ENCODE measurements at places on chromosomes 5 and 9. TPM values are rescaled to one million over a fixed set of nuclear protein-coding genes. Genes with fewer than 3 reads are reported as not detected.
A peak's percentile ranks its signal among the peaks of the same experiment; 100 is the strongest.

Gene PTPRD
- 78.9 TPM for total RNA-seq

DNA sequence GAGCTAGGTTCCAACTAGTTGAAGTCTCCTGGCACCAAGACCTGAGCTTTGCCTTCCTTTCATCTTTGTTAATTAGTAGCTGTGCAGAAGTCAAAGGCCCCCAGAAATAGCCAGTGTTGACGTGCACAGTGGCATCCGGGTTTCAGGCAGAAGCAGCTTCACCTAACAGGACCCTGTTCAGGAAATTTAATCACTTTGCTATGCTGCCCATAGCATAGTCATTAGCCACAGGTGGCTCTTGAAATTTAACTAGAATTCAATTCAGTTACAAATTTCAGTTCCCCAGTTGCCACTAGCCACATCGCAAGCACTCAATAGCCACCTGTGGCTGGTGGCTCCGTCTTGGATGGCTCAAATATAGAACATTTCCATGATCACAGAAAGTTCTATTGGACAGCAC, 179.1 kb downstream of the GOLPH3 start:
- no peak for DNase-seq

DNA sequence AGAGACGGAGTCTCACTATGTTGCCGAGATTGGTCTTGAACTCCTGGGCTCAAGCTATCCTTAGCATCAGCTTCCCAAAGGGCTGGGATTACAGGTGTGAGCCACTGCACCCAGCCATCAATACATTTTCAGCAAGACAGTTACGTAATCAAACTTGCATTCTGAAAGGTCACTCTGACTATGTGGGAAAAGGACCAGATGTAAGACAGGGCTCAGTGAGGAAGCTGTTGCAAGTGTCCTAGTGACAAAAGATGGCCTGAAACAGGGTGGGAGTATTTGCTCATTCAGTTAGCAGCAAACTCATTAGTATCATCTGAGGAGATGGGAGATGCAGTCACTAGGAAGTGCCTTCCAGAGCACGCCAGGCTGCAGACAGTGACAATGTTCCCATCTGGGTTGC, 16.9 kb downstream of the MED27 start:
- no peak for DNase-seq

DNA sequence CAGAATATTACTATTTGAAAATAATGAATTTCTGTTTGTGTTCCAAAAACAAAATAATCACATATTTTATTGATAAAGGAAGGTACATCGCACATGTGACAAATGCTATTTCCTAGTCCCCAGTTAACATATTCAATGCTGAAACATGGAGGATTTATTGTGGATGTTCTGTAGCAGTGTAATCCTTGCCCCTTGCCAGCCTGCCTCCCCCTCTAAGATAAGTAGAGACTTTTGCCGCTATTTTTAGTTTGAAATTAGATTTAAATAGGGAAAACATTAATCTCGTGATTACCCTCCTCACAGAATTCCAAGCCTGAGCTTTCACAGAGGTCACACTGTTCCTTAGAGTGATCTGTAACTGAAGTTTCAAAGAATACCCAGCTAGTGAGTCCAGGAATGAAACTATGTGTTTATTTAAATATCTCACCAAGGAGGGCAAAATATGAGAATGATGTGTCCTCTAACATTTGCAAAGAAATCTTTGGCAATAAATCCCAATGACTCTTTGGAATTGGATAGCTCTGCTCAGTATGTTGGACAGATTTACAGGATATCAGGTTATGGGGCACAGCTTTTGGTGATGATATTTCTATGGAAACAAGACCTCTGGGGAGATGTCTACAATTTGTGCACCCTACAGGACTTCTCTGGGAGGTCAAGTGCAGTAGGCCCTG, 17.3 kb downstream of the CTXN3 start:
- DNase-seq = no peak

DNA sequence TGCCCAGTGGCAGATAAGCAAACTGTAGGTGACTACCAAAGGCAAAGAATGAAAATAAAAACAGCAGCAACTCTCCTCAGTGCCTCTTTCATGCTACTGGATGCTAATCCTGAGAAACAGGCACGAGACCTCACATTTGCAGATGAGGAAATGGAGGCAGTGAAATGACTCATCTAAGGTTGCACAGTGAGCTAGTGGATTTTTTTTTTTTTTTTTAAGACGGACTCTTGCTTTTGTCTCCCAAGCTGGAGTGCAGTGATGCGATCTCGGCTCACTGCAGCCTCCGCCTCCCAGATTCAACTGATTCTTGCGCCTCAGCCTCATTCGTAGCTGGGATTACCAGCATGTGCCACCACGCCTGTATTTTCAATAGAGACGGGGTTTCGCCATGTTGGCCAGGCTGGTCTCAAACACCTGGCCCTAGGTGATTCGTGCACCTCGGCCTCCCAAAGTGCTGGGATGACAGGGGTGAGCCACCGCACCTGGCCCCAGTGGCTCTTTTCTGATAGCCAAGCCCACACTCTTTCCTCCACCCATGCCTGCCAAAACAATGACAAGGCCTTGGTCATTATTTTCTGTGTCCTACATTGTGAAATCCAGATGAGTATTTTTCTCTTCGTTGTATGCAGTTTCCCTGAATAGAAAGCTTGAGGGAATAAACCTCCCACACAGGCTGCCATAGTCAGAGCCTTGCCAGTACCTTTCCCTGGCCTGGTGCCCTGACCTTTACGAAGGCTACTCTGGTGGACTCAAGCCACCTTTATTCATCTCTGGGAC, 19.2 kb downstream of the DOCK2 start:
- no peak for DNase-seq

Gene OR1J1
- total RNA-seq = not detected

DNA sequence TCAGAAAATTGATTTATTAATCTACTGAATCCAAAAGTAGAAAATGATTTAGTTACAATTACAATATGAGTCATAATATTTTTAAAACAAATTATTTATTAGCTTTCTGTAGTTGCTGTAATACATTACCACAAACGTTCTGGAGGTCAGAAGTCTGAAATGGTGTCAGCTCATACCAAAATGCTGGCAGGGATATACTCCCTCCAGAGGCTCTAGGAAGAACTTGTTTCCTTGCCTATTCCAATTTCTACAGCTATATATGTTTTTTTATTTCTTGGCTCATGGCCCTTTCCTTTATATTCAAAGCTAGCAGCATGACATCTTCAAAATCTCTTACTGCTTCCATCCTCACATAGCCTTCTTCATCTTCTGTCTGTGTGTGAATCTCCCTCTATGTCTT, 667.9 kb upstream of the ITGA1 start:
- no peak for DNase-seq

Gene PCDHB3
- total RNA-seq = 3.1 TPM

Gene DNAI1
- total RNA-seq = 3.0 TPM

DNA sequence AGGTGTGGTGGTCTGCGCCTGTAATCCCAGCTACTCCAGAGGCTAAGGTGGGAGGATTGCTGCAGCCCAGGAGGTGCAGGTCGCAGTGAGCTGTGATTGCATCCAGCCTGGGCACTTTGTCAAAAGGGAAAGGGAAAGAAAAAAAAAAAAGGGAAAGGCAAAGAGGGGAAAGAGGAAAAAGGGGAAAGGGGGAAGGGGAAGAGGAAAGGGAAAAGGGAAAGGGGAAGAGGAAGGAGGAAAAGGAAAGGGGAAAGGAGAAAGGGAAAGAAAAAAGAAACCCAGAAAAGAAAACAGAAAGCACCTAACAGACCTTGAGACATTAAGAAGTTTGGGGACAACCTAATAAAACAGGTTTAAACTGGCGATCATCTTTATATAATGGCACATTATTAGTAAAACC, 40.0 kb downstream of the IDNK start:
- no peak for DNase-seq

DNA sequence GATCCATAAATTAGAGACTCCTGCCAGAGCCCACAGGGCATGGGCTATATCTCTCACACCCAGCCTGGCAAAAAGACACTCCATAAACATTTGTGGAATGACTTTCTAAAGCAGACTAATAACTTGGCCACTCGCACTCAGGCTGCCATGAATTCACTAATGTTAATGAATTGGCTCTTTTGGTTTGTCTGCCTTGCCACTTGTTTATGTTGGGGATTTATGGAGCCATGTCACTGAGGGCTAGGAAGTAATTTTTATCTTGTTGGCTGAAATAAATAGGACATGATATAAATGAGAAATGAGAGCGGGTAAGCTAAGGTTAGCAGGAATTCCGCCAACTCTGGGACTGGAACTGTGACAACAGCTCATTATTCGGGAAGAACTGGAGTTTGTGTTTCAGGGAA, 55.2 kb downstream of the DROSHA start:
- DNase-seq = peak; percentile 86
